ENCODE measurements at places on chromosomes 7 and 10. TPM values are rescaled to one million over a fixed set of nuclear protein-coding genes. Genes with fewer than 3 reads are reported as not detected.

Gene PON1
- not detected for total RNA-seq

Gene AGAP3
- 139 TPM for total RNA-seq

Gene LRRD1
- total RNA-seq, result 0.57 TPM

GRCh38 chr10:72167118-72167517, 48.7 kb upstream of the ANAPC16 start:
- DNase-seq, result no peak

DNA sequence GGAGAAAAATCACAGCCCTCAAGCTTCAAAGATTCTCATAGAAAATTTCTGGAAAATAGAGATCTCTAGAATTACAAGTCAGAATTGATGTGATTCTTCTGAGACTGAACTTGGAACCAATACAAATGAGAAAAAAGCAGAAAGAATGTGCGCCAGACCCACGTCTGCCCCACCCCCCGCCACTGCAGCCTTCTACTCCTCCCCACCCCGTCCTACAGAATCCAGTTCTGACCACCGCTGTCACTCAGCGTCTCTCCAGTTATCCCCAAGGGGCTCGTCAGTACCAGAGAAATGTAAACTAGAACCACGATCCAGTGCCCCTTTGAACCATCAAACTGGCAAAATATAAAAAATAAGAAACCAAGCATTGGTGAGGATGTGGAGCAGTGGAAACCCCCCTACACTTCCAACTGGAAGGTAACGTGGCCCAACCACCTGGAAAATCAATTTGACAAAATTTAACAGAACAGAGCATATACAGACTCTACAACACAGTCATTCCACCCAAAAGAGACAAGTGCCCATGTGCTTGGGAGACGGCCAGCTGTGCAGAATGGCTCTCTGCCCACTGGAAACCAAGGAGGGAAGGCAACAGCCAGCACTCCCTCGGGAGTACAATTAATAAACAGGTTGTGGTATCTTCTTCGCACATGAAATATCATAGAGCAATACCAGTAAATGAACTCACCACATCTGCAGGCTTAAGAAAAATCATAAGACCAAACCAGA, 397.9 kb downstream of the TNS3 start:
- DNase-seq, result no peak

DNA sequence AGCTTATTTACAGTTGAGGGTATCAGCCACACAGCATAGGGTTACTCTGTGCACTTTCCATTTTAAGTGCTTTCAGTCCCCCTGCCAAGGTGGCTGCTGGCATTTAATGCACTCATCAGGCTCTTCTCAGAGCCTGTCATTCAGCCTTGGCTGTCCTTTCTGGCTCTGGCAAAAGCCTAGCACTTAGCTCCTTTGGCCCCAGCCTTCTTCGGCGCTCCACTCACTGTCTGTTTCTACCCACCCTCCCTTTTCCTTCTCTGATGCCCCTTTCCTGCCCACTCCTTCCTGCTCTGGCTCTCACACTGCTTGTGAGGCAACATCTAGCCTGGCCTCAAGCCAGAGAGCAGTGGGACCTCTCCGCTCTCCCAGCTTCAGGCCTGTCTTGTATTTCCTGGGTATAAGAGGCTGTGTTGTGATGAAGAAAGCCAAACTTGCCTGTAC, 60.2 kb downstream of the WIPF3 start:
- DNase-seq, result no peak

- no peak for DNase-seq
Measured at GRCh38 chr10:73339436-73339835, 19.2 kb downstream of the CFAP70 start.

DNA sequence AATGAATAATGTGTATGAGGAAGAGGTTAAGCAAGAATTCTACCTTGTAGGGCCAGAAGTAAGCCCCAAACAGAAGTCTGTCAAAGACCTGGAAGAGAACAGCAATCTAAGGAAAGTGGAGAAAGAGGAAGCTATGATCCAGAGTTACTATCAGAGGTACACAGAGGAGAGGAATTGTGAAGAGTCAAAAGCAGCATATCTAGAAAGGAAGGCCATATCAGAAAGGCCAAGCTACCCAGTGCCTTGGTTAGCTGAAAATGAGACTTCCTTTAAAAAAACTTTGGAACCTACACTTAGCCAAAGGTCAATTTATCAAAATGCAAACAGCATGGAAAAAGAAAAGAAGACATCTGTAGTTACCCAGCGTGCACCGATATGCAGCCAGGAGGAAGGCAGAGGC, 42.7 kb upstream of the GAD2 start:
- DNase-seq, result no peak

Measured in neural crest cell (in vitro differentiated cells).